ENCODE measurements at places on chromosomes 2 and 18.

DNA sequence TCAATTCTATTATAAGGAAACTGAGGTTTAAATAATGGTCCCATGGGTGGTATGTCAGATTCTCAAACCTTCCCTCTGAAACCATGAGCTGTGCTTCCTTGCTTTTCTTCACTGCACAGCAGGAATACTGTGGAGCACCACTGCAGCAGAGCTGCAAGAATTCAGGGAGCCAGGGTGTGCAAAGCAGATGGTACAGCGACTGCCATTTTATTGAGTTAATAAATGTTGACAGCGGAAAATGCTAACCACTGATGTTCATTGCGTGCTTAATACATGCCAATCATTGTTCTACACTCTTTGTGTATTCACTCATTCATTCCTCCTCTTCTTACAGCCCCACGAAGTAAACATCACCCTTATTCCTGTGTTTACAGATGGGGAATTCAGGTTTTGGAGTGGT lies 152.2 kb upstream of the THSD7B start:
- no peak for DNase-seq

- no peak for DNase-seq
Observed at GRCh38 chr2:190867212-190867611, 13.4 kb upstream of the GLS start.

- DNase-seq = no peak
Observed at GRCh38 chr2:171235262-171235881, 74.7 kb upstream of the TLK1 start.

- DNase-seq = peak; percentile 62
Observed at GRCh38 chr2:229852565-229852964, 69.2 kb downstream of the TRIP12 start.

DNA sequence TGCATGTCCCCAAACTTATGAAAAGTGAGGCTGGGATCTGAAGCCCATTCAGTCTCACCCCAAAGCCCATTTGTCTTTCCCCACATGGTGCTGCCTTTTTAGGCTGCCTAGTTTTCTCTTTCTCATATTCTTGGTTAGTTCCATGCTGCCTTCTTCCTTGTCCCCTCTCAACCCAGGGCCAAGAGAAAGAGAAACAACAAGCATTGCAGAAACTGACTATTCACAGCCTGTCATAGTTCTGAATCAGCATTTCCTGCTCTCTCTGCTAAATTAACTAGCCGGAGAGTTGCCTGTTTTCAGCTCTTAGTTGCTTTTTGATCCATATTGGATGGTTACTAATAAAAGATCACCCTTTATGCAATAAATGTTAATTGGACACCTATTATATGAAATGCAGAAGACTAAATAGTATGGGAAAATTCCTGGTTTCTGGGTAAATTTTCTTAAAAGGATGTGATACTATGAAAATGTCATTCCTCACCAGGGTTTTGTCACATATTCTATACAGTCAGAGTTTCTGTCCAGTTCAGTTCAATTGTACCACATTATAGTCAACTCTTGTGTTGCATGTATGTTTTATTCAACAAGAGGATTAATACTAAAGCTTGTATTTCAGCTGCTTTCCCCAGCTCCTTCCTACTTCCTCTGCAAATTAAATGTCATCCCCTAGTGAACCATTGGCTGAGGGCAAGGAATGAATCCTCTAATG lies 246.5 kb downstream of the GALR1 start:
- DNase-seq = no peak

DNA sequence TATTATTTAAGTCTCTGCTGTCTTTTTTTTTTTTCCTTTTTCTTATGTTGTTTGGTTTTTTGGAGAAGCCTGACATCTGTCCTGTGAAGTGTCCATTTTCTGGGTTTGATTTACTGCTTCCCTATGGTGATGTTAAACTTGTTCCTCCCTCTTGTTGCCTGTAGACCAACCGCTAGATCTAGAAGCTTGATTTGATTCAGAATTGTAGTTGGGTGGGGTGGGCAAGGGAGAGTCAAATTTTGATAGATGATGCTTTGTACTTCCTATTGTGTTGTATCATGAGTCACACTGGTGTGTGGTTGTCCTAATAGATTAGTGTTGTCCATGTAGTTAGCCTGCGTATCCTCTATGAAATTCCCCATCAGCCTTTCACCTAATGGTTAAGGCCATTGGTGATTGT lies 35.4 kb downstream of the CAB39 start:
- DNase-seq = peak; percentile 44

GRCh38 chr2:120771781-120772208 lies 36.1 kb downstream of the GLI2 start:
- no peak for DNase-seq

DNA sequence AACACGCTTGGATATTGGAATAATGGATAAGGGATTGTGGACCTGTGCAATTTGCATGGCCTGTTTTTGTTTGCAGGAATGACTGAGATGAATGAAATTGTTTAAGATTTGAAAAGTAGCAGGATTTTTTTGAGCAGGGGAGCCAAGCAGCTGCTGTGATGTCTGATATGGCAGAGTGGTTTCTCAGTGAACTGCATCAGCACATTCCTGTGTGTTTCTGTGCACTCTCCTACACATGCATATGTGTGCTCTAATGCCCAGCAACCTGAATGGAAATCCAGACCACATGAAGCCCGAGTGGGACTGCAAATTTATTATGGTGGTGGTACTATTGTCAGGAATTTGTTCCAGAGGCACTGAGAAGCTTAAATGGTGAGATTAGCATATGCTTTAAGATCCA lies 161.7 kb downstream of the PARD3B start:
- no peak for DNase-seq

DNA sequence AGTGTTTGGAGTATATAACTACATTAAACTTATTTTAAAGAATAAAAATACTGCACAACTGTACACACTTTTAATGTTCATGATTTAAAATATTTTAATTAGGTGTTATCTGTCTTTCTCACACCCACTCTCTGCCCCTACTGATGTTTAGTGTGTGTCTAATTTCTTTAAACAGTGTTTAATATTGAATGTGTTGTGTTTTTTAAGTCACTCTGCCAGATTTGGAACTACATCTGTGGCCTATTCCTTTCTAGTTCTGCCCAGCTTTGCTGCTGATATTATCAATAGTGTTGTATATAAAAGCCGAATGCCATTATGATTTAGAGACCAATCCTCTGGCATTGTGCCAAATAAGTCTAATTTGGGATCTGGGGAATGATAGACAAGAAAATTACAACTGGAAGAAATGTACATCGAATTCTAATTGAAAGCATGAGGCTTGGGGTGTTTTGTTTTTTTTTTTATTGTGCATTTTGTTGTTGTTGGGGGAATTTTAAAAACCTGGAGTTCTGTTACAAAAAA lies 398.0 kb downstream of the CPS1 start:
- no peak for DNase-seq

DNA sequence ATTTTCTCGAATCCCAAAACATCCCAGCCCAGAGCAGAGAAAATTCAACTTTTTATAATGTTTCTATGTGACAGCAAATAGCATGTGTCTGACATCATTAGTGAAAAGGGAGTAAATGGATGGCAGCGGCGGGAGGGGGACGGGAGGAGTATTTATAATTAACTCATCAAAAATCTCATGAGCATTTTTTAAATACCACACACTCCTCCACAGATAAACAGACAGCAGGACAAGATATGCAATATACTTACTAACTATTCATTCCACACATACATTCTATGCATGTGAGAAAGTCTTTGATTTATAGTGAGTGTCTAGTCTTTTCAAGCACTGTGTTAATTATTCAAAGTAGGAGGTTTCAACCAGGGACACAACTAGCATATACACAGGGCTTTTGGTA lies 107.6 kb downstream of the LRP2 start:
- no peak for DNase-seq

DNA sequence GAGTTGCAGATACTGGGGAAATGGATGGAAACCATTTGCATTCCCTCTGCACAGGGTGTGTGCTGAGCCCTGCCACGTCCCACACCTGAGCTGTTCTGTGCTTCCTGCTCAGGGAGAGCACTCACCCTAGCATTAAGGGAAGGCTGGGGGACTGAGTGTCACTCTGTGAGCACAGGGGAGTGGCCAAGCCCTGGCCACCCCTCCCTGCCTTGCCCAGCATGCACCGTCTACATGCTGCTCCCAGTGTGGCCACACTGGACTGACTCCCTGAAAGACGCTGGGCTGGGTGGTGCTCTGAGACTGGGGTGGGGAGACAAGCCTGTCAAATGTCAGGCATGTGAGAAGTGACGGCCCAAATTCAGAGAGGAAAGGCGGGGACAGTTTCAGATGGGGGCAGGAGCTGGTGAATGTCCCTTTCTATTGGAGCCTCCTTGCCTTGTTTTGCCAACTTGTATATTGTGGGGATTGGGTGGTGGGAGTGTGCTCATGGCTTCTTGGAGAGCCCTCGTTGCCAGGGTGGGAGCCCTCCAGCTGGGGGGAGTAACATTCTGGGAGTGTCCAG lies 298.4 kb upstream of the HS6ST1 start:
- DNase-seq = no peak

Measured in KBM-7 (cell line).